Left lung (tissue), 14 donors: ENCODE measurements at places on chromosomes 5 and 9. TPM values are rescaled to one million over a fixed set of nuclear protein-coding genes. Genes with fewer than 3 reads are reported as not detected.

Gene NADK2
- polyA plus RNA-seq, result 57.2 TPM

Gene NR6A1
- 1.6 TPM for polyA plus RNA-seq

Gene CDH10
- 2.3 TPM for polyA plus RNA-seq

Gene PALM2AKAP2
- 27.3 TPM for polyA plus RNA-seq

Gene SPATA6L
- 5.1 TPM for polyA plus RNA-seq

Gene PTGDS
- polyA plus RNA-seq, result 26.6 TPM

Gene IFNA7
- polyA plus RNA-seq, result not detected

Gene CCIN
- polyA plus RNA-seq, result 0.13 TPM

Gene TLX3
- not detected for polyA plus RNA-seq

Gene TMEM171
- not detected for polyA plus RNA-seq

Gene DMRT1
- polyA plus RNA-seq, result not detected

Gene EPB41L4B
- polyA plus RNA-seq, result 10.3 TPM

Gene IGFBPL1
- 1.6 TPM for polyA plus RNA-seq

Gene SYK
- polyA plus RNA-seq, result 18.2 TPM

Gene GADD45G
- polyA plus RNA-seq, result 4.3 TPM

Gene FOCAD
- polyA plus RNA-seq, result 31.6 TPM
